NCI-H146 (cell line): ENCODE measurements at places on chromosomes 13 and 19.
A peak's percentile ranks its signal among the peaks of the same experiment; 100 is the strongest.

GRCh38 chr13:113923376-113924063, 50.4 kb downstream of the C13orf46 start:
- DNase-seq = no peak

DNA sequence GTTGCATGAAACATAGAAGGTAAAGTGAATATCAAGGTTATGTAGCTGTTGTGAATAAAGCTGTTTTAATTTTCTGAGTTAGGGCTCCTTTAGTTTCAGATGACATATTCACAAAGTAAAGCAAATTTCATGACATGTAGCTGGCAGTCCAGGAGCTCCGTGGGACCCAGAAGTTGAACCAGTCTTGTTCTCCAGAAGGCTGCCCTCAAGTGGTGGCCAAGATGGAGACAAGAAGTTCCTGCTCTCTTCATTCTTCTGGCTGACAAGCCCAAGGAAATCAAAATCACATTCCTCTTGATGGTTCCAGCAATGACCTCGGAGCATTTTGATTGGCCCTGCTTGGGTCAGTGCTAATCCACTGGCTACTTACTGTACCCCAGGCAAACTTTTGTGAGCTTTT, 128.7 kb downstream of the LIG4 start:
- no peak for DNase-seq

GRCh38 chr13:94706843-94707399, 5.4 kb downstream of the SOX21 start:
- DNase-seq = no peak

DNA sequence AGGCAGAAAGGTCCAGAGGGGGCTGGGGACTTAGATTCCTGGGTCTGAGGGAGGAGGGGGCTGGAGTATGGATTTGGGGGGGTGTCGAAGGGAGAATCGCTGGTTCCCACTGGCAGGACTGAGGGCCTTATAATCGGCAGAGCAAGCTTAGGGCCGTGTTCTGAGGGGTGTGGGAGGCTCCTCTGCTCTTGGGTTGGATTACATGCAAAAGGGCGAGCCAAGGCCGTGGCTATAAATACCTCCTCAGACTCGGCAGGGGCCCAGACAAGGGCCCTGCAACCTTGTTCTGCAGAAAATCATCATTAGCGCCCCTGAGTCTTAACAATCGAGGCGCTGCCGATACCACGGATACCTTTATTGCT, 707 bp upstream of the MAMSTR start:
- DNase-seq = no peak

GRCh38 chr13:37918751-37919150, 49.2 kb upstream of the TRPC4 start:
- no peak for DNase-seq

GRCh38 chr19:35868172-35868822, at the start of gene APLP1:
APLP1 (plus strand) TSS chr19:35868574; CDS start chr19:35868637, 63 bp downstream.
- DNase-seq = peak; percentile 78

GRCh38 chr13:30735872-30736175, 481 bp downstream of the ALOX5AP start:
- DNase-seq = no peak

- peak; percentile 73 for DNase-seq
Observed at GRCh38 chr19:10424011-10424637, 3.8 kb downstream of the PDE4A start.

GRCh38 chr19:53664152-53664551, 32.4 kb downstream of the DPRX start:
- DNase-seq = no peak

GRCh38 chr13:22893777-22894176, 287.0 kb upstream of the SGCG start:
- no peak for DNase-seq

GRCh38 chr13:19181021-19181620, 503 bp downstream of the TUBA3C start:
- DNase-seq = no peak

- DNase-seq = no peak
Observed at GRCh38 chr13:48110931-48111721, 16.2 kb upstream of the MED4 start.

DNA sequence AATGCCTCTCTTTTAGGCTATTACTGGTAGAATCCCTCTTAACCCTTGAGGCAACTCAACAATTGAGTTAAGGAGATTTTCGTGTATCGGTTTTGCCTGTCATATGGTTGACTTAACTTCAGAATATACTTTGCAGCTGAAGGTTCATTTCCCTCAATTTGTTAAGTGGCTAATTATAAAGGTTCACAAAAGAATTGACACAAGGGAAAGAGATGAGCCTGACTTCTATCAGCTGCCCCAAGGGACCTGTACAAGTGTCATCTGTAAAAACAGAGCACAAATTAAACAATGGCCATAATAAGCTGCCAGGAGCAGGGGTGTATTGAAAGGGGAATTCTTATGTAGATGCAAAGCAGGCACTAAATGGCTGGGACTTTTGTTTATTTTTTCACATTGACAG, 334.8 kb upstream of the OBI1 start:
- peak; percentile 78 for DNase-seq

- DNase-seq = no peak
Observed at GRCh38 chr19:51466723-51467122, 8.5 kb upstream of the SIGLEC8 start.

- peak; percentile 99 for DNase-seq
Observed at GRCh38 chr19:19821366-19821951, at the start of gene ZNF506. ZNF506 (minus strand) TSS chr19:19821750; CDS start chr19:19821603, 147 bp downstream.

DNA sequence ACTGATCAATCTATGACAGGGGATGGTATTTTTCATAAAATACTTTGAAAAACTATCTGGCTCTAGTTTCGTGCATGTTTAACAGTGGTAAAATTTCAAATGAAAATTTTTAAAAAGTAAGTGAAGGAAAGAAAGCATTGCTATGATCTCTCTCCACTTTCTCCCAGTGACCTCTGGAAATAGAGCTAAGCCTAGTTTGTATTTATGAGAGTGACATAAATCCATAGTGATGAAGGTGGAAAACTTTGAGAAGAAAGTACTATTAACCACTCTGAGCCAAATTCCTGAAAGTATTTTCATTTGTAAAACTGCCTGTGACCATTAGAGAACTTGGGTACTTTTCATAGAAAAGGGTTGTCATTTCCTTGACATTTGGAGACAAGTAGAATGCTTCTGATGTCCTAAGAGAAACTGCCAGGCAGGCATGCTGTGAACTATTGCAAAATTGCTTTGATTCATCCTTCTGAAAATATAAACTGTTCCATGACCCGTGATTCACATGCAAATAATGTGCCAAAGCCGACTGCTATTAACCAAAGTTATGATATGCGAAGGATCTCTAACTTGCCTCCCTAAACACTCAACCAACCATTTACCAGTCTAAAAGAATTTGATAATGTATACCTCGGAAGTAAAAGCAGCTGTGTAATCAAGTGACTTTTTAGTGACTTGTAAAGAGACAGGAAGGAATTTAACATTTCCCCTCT, 133.2 kb downstream of the VWA8 start:
- no peak for DNase-seq

- no peak for DNase-seq
Observed at GRCh38 chr19:1049106-1049505, 9.2 kb downstream of the ABCA7 start.

DNA sequence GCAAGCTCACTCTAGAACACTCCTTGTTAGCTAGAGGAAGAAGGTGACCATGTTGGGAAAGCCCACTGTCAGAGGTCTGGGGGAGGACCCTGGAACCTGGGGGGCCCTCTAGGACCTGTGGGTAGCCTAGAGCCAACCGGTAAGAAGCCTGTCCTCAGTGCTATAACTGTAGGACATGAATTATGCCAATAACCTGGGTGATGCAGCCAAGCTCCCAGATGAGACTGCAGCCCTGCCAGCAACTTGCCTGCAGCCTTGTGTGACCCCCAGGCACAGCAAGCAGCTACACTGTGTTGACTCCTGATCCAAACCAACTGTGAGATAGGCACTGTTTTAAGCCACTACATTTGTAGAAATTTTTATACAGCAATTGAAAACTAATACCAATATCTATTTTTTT, 122.3 kb downstream of the MIPEP start:
- DNase-seq = no peak

DNA sequence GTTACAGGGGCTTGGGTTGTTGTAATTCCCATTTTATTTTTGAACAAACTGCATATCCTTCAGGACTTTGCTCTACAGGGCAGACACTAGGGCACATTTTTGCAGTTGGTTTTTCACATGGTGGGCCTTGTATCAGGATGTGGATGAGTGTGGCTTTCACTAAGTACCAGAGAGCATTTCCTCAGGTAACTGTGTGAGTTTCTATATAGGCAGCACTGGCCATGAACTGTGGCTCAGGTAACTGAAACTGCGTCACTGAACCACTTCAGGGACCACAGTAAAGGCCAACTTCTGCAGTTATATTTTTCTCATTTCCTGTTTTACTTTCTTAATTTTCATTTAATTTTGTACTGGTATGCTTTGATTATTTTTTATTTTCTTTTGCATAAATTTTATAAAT, 166.5 kb downstream of the ZNF486 start:
- DNase-seq = no peak

DNA sequence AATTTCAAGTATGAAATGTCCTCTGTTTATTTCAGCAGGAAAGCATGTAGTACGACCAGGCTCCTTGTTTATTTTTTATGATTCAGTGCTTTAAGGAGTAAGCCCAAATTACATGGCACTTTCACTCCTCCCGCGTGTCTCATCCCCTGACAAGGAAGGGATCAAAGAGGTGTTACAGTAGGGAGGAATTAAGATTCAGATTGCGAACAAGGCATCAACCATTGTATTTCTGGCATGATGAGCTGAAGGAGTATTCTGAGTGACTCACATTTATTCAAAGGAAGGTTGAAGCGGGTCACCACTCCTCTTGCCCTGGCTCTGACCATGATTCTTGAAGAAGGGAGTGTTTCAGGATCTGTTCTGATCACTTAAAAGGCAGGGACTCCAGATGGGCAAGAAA, 46.1 kb upstream of the CNMD start:
- no peak for DNase-seq

DNA sequence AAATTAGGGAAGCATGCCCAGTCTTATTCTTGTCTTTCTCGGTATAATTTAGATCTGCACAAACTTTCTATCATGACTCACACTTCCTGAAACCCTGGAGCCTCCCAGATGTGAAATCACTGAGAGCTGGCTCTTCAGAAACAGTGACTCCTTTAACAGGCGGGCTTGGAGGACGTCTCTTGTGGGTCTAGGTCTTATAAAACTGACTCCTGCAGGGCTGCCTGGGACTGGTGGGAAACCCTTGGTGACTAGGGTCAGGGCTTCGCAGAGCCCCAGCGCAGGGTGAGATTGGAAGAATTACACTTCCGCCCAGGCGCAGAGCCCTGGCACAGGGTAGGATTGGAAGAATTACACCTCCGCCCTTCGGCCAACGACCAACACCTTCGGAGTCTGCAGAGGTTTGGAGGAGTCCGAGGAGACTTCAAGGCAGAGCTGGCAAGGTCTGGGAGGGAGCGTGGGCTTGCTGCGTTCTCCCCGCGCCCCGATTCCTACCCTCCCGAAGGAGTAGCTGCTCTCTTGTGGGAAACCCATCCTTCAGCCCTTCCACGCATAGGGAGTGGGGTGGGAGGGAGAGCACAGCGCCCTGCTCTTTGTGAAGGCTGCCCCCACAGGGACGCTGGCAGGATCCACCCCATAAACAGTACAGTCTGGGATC, 43.4 kb upstream of the MAP3K10 start:
- DNase-seq = peak; percentile 22

DNA sequence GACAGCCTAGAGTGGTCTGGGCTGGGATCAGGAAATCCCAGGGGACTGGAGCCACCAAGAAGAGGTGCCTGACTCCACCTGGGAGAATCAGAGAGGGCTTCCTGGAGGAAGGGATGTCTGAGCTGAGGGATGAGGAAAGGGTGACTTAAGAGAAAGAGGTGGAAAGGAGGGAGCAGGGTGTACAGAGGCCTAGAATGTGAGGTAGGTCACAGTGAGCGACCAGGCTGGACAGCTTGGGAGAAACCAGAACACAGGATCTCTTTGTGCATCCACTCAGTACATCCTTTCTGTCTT, 1.0 kb downstream of the TBCB start:
- no peak for DNase-seq

- DNase-seq = no peak
Observed at GRCh38 chr19:41325640-41325946, 15.6 kb downstream of the CCDC97 start.

DNA sequence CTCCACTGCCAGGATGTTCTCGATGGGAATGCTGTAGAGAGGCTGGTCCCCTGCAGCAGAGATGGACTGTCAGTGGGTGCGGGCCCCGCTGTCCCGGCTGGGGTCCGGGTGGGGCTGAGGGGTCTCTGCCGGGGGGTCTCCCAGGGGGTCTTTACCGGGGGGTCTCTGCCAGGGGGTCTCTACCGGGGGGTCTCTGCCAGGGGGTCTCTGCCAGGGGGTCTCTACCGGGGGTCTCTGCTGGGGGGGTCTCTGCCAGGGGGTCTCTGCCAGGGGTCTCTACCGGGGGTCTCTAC, 25.7 kb upstream of the C13orf46 start:
- DNase-seq = no peak

DNA sequence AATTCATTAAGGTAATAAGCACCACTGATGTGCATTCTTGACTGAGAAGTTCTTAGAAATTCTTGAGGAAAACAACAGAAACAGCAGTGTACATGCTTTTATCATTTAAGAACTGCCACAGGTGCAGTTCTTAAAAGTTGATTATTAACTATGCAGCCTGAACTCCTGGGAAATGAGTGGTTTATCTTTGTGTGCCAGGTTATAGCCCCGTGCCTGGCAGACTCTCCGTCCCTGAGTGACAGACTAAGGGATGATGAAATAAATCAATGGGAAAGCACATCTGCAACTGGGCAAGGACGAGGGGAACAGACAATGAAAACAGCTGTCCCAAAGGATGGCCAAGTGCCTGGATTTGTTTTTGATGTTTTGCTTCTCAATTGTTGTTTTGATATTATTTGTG, 84.4 kb upstream of the SPATA13 start:
- no peak for DNase-seq

GRCh38 chr19:58538257-58539168, 5.4 kb upstream of the TRIM28 start:
- no peak for DNase-seq

- no peak for DNase-seq
Observed at GRCh38 chr19:8684001-8684902, 14.3 kb downstream of the ACTL9 start.

DNA sequence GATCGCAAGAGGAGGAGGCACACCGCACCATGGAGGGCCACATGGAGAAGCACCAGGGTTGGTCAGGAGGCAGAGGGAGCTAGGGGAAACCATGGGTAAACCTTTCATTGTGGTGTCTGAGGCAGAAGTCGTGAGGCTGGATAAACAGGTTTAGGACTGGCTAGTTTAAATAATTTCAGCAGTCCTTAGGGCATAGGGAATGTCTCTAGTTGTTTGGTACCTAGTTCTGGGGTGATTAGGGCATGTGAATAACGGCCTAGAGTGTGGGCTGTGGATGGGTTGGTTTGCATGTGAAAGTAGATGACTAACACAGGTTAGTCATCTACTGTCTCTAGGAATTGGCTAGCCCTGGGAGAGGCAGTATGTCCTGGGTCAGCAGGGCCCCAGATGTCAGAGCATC, 102.3 kb downstream of the STOML3 start:
- no peak for DNase-seq

GRCh38 chr13:89832827-89833226, 1514.7 kb upstream of the MIR17HG start:
- no peak for DNase-seq
